Amniotic epithelial cell (primary cell): ENCODE measurements at places on chromosomes 11 and 22.
A peak's percentile ranks its signal among the peaks of the same experiment; 100 is the strongest.

- no peak for DNase-seq
Measured at GRCh38 chr22:49570032-49570848, 257.4 kb downstream of the BRD1 start.

DNA sequence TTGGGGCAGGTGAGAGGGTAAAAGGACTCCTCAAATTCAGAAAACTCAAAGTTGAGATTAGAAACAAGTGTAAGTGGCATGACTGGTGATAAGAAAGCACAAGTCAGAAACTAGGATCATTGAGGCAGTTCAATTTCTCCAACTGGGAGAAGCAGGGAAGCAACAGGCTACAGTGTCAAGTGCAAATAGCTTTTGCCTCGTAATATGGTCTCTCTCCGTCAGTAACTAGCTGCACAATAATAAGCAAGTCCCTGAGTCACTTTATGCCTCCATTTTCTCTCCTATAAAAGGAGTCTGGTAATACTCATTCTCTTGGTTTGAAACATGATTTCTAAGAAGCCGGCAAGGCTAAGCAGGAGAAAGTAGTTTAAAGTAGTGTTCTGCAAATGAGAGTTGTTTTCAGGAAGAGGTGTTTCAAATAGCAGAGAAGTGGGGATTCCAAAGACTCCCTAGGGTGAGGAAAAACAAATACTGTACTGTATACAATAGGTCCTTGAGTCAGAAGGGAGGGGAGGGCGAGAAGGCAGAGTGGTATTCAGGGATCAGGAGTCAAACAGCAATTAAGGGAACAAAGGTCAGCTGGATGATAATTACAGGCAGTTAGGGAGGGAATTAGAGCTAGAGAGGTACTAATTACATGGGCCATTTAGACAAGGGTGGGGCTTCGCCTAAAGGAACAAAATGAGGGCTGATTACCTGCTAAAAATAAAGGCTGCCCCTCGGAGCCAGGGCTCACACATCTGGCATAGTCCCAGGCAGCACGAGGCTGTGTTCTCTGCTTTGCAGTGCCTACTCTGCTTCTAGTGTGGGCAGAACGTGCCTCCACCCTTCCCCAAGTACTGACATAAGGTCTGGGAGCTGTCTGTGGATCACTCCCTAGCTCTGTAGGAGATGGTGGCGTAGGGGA is 96.0 kb upstream of the BDNF start:
- DNase-seq: no peak

DNA sequence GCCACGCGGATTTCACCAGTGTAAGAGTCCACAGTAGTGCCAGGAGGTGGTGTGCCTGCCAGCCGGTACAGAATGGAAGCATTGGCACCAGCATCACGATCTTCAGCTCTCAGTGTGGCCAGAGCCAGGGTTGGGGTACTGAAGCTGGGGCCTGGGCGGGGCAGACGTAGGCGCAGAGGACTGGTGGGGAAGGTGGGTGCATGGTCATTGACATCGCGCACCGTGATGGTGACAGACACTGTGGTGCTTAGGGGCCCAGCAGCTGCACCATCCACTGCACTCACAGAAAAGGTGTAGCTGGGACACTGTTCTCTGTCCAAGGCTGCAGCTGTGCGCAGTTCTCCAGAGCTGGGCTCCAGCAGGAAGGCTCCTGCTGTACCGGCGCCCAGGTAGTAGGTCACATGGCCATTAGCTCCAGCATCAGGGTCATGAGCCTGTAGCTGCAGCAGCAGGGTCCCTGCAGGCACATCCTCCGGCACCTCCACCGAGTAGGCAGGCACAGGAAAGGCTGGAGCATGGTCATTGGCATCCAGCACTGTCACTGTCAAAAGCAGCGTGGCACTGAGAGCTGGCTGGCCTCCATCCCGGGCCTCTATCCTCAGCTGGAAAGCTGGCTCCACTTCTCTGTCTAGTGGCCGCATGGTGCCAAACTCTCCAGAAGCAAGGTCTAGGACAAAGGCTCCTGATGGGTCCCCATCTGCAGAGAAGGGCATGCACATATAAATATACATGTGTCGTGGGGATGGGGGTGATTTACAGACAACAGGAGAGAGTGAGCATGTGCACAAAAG is 7.9 kb upstream of the TPP1 start:
- no peak for DNase-seq

DNA sequence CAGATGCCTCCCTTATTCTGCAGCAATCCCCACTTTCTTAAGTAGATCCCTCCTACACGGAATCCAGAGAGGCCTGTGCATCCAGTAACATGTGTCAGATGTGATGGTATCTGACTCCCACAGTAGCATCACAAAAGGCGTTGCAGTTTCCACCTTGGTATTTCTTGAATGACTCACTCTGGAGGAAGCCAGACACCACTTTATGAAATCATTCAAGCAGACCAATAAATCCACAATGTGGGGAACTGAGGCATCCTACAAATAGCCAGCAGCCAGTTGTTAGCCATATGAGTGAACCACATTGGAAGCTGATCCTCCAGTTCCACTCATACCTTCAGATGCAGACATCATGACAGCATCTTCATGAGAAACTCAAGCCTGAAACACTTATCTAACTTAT is 798.1 kb downstream of the OPCML start:
- peak; percentile 4 for DNase-seq

GRCh38 chr11:70174547-70175235 is 28.4 kb upstream of the FADD start:
- no peak for DNase-seq

DNA sequence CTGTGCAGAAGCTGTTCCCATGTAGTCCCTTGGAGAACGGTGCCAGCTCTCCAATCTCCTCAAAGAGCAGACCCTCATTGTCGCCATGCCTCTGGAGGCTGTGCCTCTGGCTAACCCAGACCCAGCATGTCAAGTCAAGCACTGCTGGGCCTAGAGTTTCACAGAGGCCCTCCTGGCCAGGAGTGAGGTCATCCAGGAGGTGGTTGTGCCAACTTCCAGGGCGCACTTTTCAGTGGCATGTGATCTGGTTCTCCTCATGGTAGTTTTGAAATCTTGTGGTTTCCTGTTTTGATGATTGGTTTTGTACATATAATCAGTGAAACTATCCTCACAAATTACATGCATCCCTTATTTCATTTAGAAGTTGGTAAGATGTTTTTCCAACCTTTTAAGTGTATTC is 78.9 kb downstream of the PPFIBP2 start:
- peak; percentile 93 for DNase-seq

DNA sequence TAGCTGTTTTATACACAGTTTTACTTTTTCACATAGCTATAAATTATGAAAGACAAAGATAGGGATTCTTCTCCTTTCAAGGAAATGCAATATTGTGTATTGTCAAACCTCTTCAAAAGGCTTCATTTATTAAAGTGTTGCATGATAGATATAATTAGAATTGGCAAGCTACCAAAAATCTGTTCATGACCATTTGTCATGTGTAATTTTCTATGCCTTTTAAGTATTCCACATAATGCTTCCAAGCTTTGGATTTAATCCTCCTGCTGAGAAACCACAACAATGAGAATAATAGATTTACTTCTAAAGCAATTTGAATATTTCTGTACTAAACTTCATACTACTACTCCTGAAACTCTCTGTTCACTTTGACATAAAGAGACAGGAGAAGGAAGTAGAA is 403.2 kb upstream of the CCDC179 start:
- peak; percentile 5 for DNase-seq

GRCh38 chr11:126375726-126376125 is 20.2 kb downstream of the ST3GAL4 start:
- DNase-seq: no peak

- DNase-seq: peak; percentile 26
Measured at GRCh38 chr11:107050121-107050520, 31.8 kb upstream of the GUCY1A2 start.

GRCh38 chr11:102837156-102837555 is 6.3 kb downstream of the MMP3 start:
- no peak for DNase-seq

- DNase-seq: no peak
Measured at GRCh38 chr11:35058669-35059434, 80.1 kb upstream of the CD44 start.

GRCh38 chr11:119344291-119345010 is 2.1 kb downstream of the MFRP start:
- DNase-seq: no peak

DNA sequence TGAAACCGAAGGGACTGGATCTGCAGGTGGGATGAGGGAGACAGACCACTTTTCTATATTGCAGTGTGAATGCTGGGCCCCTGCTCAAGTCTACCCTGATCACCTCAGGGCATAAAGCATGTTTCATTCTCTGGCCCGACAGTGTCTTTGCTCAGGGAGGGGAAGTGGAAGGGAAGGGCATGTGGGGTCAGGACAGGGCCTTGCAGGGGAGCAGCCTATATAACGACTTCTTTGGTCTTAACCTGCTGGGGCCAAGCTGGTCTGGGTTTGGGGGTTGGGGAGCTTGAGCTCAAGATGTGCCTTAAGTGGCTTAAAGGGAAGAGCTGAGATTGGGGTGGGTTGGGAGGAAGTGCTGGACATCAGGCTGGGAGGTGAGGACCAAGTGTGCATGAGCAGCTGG is 86.4 kb downstream of the GDPD4 start:
- no peak for DNase-seq

DNA sequence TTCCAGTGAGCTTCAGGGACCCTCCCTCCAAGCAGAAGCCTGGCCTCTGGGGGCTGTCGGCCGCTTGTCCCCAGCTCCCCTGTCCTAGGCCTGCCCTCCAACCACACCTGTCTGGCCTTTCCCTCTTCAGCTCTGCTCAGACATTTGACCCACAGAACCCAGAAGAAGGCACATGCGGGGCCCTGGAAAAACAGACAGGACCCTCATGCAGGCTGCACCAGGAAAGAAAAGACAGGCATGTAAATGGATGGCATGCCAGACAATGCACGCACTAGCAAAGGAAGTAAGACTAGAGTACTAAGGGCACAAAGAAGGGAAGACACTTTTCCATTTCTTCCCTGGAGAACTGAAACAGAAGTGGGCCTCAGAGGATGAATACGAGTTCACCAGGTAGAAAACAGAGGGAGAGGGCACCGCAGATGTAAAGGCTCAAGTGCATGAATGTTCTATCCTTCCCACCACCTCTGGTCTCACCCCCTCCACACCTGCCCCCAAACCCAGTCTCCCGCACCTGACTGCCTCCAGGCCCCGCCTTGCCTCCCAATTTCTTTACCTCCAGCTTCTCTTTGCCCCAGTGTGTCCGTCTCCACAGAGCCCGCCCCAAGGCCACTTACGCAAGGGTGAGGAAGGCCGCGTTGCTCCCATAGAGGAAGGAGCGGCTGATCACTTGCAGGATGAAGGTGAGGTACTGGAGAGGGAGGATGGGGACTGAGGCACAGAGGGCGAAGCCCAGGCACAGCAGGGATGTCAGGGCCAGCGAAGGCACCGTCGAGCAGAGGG is 17.4 kb downstream of the SLC43A3 start:
- DNase-seq: no peak
